ENCODE measurements at places on chromosomes 6 and 20.
A peak's percentile ranks its signal among the peaks of the same experiment; 100 is the strongest.

- DNase-seq = no peak
Observed at GRCh38 chr20:17714597-17714996, 14.8 kb downstream of the BANF2 start.

- no peak for DNase-seq
Observed at GRCh38 chr6:74741646-74742045, 464.2 kb downstream of the COL12A1 start.

GRCh38 chr6:9581155-9581554 is 833.7 kb downstream of the TFAP2A start:
- DNase-seq = no peak

GRCh38 chr20:32753731-32754130 is 8.5 kb upstream of the DNMT3B start:
- DNase-seq = peak; percentile 31

- no peak for DNase-seq
Observed at GRCh38 chr6:105985816-105986632, 100.1 kb upstream of the PRDM1 start.

GRCh38 chr6:160217073-160217472 is 41.5 kb downstream of the SLC22A2 start:
- DNase-seq = peak; percentile 44

DNA sequence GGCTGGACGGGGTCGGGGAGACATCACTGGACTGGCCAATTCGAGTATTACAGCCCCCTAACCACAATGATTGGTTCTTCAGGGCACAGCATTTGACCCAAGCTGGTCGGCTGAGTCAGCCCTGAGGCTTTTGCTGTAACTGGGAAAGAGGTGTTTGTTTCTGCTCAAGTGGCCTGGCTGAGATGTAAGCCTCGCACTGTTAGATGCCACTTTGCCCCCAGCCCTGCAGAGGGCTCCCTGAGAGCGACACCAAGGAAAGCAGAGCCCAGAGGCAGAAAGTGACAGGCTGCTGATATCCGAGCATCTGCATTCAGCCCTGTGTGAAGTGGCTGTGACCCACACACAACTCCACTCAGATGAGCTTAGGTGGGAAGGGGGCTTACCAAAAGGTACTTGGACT is 19.4 kb downstream of the ERGIC3 start:
- peak; percentile 52 for DNase-seq

- peak; percentile 63 for DNase-seq
Observed at GRCh38 chr6:74651948-74652842, 553.7 kb downstream of the COL12A1 start.

DNA sequence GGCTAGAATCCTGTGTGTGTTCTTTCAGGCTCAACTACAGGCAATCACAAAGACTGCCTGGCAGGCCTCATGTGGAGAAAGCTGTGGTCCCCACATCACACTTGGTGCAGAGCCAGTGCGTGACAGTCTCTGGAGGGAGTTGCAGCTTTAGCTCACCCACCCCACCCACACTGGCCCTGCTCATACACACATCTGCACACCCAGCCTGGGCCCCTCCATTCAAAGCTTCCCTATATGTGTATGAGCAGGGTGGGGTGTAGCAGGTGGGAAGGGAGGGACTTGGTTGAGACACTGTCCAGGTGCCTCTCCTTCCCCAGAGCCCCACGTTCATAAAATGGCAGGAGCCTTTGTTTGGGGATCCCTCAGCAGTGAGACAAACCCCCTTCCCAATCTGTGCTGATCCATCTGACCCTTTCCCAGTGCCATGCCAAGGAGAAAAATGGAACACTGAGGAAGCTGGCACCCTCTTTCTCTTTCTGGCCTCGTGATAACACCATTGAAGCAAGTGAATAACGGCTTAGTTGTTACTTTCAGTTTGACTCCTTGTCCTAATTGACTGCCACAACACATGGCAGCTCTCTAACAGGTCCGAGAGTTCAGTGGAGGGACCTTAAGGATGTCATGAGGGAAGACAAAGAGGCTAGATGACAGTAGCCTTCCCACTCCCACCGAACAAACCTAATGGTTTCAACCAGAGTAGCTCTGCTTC is 53.8 kb upstream of the NRSN1 start:
- no peak for DNase-seq

Measured in fibroblast of skin of scalp (primary cell).